Activated CD4-positive, alpha-beta T cell treated with anti-CD3 and anti-CD28 coated beads for 24 hours (primary cell): ENCODE measurements at places on chromosomes 3 and 15.

DNA sequence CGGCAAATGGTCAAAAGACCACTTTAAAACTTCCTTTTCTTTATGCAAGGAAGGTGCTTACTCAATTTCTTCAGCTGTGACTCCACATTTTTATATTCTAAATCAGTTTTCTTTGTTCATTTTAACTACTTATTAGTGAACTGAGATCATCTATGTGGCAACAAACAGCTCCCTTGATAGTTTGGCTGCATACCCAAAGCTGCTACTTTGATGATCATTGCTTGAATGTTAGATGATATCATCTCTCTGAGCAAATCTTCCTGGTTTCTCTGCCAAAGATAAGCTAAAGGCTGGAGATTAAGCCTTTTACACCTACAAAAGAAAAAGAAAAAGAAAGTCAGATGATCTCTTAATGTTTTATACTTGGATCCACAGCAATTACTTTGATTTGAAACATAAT, 95.5 kb downstream of the DPH6 start:
- no peak for DNase-seq

DNA sequence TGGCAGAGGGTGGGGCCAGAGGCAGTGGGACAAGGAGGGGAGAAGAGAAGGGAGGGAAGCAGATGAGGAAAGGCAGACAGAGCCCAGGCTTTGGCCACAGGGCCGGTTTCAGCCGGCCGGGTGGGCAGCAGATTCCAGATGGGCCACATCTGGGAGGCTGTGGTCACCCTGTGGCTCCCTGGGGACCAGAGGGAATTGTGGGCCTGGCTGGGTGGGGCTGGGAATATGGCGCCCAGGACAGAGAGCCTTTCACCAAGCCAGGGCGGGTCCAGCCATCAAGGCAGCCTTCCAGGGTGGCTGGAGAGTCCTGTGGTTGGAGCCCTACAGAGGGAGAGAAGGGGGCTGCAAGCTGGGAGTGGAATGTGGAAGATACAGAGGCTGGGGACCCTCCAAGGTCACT, 18.9 kb downstream of the PTH1R start:
- DNase-seq = no peak

DNA sequence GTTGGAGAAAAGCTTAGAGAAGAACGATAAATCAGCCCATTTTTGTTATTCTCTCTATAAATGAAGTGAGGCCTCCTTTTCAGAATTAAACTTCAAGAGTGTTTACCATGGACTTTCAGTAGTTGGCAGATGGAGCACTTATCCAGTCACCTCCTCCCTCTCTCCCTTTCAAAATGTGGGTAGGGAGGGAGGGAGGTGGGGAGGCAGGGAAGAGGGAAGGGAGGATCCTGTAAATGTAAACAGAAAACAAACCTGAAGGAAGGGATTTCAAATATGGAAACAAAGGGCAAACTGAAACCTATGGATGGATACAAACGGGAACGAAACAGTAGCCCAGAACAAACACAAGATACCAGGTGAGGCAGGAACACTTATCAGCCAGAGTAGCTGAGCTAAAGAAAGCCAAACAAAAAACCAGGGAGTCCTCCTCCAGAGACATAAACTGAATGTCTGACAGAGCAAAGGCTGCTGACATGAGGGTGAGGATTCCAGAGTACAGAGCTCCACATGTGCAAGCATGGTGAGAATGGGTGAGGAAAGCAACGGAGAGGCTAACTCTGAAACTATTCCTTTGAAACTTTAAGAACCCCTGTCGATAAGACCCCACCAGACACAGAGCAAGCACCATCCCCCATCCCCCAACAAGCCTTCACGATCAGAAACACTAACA, 41.0 kb upstream of the GP5 start:
- DNase-seq = no peak

- no peak for DNase-seq
Observed at GRCh38 chr15:45314960-45315359, 62.9 kb downstream of the SLC28A2 start.

DNA sequence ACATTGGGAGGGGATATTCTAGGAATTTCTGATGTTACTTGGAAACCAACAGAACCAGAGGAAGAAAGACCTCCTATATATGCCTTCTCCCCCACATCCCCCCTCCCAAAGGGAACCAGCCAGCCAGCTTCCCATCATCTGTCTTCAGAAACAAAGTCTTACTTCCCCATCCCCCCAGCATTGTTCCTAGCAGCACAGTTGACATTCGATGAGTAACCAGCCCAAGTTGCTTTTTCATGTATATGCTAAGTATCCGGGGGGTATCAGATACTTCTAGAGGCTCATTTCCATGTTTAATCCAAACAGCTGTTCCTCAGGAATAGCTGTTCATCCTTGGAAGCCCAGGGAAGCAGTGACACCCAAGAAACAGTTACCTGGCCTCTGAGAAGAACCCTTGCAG, 16.0 kb downstream of the RMDN3 start:
- no peak for DNase-seq

GRCh38 chr3:150253622-150254021, 154.5 kb upstream of the TSC22D2 start:
- DNase-seq = no peak

DNA sequence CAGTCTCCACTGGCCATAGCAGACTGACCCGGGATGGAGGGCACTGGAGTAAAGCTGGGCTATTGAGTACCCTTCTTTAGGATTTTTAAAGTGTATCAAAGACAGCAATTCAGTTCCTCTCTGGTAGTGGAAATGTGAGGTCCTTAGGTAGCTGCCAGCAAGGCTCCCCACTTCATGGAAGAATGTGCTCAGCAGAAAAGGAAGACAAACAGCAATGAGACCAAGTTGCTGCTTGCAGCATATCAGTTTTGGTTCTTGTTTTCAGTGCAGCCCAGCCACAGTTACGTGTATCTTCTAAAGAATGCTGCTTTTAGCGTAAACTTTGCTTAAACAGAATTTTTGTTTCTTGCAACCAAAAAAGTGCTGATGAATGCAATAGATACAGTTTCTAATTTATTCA, 374.0 kb upstream of the CBLB start:
- no peak for DNase-seq

GRCh38 chr3:134607054-134608022, 43.5 kb downstream of the KY start:
- no peak for DNase-seq

DNA sequence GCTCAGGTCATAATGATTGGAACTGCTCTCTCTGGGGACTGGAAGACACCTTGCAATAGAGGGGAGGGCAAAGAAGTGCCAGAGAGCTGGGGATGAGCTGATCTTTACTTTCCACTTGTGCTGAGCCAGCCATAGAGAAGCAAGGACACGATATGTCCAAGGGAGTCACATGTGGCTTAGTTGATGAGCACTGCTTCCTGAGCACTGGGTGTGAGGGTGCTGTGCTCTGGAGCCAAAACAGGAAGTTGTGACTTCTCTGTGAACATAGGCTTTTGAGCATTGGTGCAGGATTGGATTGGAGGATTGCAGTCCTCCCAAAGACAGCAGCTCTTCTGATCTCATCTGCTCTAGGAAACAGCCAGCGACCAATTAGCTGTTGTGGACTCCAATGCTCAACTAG, 6.7 kb downstream of the PARP14 start:
- DNase-seq = no peak

GRCh38 chr15:78052001-78052401, 25.5 kb downstream of the TBC1D2B start:
- no peak for DNase-seq

DNA sequence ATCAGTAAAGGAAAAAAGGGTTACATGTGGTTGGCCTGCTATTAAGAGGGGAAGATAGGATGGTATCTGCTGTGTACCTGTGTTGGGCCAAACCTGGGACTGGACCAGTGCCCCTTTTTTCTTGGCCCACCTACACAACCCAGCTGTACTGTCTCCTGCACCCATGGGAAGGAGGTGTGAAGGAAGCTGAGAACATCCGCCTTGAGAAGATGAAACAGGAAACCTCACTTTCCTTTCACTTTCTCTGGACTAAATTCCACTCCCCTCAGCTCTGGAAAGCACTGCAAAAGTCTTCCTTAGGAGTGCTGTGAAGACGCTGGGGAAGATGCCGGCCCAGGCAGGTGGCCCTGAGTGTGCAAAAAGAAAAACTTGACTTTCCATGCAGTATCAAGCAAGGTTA, 37.6 kb downstream of the LRRN1 start:
- DNase-seq = no peak

DNA sequence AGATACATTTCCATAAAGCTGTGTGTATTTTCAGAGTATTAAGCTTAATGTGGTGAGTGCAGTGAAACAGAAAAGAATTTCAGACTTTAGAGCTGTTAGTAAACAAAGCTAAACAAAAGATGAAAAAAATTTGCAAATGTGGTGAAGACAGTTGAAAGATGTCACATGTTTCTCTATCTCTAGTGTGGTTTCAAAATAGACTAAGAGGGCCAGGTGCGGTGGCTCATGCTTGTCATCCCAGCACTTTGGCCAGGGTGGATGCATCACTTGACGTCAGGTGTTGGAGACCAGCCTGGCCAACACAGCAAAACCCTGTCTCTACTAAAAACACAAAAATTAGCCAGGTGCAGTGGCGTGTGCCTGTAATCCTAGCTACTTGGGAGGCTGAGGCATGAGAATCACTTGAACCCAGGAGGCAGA, 466.0 kb upstream of the NR2F2 start:
- DNase-seq = no peak

DNA sequence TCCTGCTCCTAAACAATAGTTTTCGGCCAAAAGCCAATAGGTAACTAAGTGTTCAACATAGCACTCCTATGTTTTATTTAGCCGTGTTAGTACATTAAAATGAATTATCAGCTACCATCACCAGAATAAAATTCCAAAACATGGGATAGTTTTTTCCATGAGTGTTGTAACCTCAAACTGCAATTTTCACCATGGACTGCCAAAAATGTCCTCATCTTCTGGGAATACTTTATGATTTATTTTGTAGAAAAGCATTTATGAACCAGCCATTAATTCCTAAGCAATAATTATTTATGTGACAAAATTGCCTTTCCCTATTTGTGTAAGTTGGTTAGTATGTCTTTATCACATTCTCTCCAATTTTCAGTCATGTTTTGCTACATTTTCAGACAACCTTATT, 438.1 kb downstream of the NAALADL2 start:
- no peak for DNase-seq

DNA sequence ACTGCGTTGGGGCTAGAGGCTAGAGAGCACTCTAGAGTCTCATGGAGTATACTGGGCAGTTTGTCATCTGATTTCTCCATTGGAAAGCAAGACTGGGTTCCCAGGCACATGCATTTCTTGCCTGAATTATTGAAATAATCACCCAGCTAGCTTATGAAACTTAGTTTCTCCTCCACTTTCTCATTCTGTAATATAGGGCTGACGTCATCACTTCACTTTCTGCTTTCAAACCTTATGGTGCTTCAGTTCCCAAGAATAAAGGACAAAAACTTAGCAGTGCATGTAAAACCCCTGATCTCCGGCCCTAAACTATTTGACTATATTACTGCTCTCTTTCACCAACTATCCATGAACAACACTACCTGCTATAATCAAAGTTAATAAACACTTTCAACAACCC, 147.9 kb downstream of the IGSF11 start:
- no peak for DNase-seq

DNA sequence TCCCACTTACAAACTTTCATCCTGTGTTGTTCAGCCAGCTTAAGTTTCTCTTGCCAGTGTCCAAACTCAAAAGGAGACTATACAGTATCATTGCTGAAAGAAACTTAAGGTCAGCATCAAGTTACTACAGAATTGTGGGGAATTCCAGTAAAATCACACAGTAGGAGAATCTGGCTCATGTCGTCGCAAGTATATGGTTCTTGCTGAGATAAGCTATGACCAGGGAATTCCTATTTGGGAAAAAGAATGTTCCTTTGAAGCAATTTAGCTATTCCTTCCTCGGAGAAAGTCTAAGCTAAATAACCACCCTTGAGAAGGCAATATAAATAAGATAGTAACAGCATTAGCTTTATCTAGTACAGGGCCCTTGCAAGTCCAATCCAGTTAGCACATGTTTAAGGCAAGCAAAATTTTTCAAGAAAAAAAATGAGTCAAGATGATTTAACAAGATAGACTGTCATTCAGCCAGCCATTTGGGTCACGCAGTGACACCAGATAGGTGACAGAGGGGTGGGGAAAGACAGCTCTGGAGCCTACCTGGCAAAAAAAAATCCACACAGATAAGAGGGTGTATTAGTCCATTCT, 78.2 kb upstream of the THBS1 start:
- no peak for DNase-seq

- DNase-seq = no peak
Observed at GRCh38 chr3:60582288-60582687, 669.0 kb downstream of the FHIT start.

- DNase-seq = no peak
Observed at GRCh38 chr15:50676799-50677483, 9.7 kb downstream of the TRPM7 start.

GRCh38 chr15:99365242-99365641, 114.0 kb downstream of the LRRC28 start:
- DNase-seq = no peak

- DNase-seq = no peak
Observed at GRCh38 chr3:40876496-40876895, 322.8 kb upstream of the CTNNB1 start.

DNA sequence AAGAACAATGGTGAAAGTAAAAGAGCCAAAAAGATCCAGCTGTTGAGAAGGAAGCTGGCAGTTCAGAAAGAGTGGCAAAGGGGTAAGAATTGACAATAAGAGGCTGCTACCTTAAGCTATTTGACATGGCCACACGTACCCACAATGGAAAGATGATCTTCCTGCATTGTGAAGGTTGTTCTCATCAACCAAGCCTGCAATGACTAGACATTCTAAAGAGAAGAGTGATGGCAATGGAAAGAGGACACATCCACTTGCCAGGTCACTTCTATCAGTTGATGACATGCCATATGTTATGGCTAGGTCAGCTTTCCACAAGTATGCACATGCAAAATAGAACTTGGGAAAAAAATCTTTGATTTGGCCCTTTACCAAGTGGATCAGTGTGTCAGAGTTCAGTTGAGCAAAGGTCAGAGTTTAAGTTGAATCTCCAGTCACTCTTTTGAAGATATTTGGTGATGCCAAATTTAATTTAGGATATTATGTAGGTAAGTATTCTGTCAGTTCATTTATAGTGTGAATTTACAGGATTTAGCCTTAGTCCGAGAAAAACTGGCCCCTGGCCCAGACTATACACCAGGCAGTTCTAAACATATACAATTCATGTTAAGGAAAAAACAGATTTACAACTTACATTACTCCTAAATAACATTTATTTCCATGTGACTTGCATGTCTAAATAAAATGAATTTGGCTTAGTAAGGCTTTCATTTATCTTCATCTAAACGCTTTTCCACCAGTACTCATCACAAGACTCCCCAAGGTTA, 104.9 kb upstream of the FLNB start:
- DNase-seq = no peak

- DNase-seq = no peak
Observed at GRCh38 chr3:72700106-72700505, 148.1 kb downstream of the SHQ1 start.

DNA sequence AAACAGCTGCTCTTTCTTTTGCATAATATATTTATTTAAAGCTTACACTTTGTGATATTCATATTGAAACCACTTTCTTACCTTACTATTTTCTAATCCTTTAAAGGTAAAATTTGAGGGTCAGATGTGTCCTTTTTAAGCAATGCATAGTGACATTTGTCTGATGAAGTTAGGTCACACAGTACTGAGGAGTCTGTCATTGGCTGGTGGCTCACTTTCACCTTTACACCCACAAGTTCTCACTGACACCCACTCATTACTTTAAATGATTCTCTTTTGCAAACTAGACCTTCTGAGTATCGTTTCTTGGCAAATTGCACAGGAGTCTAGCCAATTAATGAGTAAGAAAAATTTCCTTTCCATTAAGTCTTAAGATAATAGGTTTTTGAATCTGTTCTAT, 758.3 kb upstream of the ARPP21 start:
- DNase-seq = no peak
